ENCODE measurements at places on chromosomes 2 and 18.
A peak's percentile ranks its signal among the peaks of the same experiment; 100 is the strongest.

DNA sequence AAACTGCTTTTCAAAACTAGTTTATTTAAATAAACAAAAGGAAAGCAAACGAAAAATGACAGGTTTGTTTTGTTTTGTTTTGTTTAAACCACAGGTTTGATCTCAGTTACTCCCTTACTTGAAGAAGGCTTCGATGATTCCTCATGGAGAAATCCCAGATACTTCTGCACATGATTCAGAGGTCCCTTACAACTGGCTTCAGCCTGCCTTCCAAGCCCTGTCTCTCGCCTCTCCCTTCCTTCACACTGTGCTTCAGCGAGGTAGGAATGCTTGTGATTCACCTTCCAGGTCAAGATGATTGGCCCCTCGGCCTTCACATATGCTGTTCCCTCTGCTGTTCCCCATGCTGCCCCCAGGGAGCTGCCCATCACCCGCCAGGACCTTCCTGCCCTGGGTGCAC lies 104.1 kb upstream of the ITGA6 start:
- no peak for DNase-seq

DNA sequence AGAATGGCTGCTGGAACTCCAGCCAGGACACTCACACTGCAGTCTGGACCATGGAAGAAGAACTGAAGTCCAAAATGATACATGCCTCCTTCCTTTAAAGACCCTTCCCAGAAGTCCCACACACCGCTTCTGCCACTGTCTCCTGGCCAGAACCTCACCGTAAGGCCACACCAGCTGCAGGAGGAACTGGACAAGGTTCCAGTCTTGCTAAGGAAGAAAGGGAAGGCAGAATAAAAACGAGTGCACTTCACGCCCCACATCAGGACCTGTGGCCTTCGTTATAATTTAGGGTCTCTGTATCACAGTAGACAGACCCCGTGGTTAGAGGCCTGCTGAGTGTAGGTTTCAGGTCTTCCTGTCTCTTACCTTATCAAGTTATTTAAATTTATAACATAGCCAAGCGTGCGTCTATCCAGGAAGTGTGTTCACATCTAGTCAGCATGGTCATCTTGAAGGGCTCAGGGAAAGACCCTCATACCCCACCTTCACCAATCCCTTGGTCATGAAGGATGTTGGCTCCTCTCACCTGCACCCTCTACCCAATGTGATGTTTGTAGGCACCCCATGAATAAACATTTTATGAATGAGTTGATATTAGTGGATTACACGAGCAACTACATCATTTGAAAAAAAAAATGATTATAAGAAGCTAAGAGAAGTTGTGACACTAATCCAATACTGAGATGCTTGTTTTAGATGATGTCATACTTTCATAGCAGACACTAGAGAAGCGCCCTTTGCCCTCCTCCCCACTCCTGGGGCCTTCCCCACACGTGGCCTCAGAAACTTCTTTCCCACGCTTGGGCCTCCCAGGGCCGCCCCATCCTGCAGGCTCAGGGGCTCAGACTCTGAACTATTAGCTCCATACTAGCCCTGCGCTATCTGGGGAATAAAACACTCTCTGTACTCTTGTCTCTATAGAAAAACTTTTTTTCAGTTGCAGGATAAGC lies 157.6 kb downstream of the FAM210A start:
- DNase-seq = peak; percentile 36

DNA sequence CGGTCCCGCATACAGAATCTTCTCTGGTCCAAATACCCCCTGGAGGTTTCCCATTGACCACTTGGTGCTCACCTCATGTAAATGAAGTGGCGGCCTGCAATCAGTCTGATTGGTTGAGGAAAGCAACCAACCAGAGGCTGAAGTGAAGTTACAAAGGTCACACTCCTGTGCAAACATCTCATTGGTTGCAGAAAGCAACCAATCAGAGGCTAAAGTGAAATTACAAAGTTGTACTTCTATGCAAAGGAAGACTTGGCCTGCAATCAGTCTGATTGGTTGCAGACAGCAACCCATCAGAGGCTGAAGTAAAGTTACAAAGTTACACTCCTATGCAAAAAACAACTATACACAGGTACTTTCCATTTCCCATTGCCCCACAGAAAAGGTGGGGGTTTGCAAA lies 2.5 kb upstream of the SP100 start:
- no peak for DNase-seq

- DNase-seq = no peak
These were observed 26.1 kb upstream of the FN1 start for GRCh38 chr2:215461836-215462532.

DNA sequence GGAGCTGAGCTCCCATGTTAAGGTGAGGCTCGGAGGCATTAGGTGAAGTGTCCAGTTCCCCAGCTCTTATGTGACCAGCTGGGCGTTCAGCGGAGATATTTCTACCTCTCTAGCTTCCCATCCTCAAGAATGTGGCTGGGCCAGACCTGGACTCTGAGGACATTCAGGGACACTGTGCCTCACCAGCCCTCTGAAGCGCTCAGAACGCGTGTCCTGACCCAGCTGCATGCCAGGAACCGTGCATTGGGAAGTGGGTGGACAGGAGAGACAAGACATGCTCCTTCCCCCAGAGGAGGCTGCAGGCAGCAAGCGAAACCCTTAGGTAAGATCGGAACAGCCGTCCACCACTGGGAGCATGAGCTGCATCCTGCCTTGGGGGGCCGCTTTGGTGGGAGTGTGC lies 38.0 kb upstream of the GPAT2 start:
- DNase-seq = no peak
